Activated naive CD4-positive, alpha-beta T cell treated with anti-CD3 and anti-CD28 coated beads, Interleukin-2, amount 50 U/mL, for 72 hours (primary cell): ENCODE measurements at places on chromosomes 5 and 9. TPM values are rescaled to one million over a fixed set of nuclear protein-coding genes. Genes with fewer than 3 reads are reported as not detected.

- no peak for DNase-seq
These were observed 3.2 kb downstream of the SGTB start for GRCh38 chr5:65718576-65719310.

DNA sequence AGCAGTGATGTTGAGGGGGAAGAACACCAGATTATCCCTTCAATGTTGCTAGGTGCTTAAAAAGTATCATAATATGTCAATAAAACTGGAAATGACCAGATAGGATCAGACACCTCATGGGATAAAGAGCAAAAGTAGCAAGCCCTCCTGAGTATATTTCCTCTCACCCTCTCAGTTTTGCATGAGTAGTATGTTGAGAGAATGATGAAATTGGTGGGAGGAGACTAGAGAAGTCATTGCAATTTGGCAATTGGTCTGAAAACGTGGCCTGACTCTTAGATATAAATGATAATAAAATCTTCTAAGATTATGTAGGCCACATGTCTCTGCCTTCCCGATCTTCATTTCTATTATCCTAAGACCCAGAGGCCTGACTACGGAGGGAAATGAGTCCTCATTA is 151.2 kb upstream of the ARRDC3 start:
- DNase-seq: no peak

DNA sequence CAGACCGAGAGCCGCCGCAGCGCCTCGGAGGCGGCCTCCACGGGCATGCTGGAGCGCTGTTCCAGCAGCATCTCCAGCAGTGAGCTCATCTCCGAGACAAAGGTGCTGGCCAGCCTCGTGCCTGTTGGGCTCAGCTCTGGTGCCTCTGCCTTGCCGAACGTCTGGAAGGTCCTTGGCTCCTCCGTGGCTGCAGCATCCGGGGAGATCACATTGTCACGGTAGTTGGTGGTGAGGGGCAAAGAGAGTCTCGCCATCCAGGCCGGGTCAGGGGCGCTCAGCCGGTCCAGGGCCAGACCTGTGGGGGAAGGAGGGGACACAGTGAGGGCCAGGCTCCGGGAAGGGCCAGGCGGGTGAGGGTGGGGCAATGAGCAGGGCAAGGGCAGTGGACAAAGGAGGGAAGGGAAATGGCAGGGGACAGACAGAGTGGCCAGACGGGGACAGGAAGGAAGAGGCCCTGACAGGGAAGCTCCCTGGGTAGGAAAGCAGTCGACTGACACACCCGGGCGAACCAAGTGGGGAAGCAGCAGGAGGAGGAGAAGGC is 12.4 kb downstream of the PCDH12 start:
- no peak for DNase-seq

CTSV gene
- 2.6 TPM for total RNA-seq

GRCh38 chr5:6730407-6730806 is 17.2 kb downstream of the TENT4A start:
- no peak for DNase-seq

HTR4 gene
- total RNA-seq: not detected

GRCh38 chr9:38089387-38090165 is 20.5 kb upstream of the SHB start:
- DNase-seq: no peak

DNA sequence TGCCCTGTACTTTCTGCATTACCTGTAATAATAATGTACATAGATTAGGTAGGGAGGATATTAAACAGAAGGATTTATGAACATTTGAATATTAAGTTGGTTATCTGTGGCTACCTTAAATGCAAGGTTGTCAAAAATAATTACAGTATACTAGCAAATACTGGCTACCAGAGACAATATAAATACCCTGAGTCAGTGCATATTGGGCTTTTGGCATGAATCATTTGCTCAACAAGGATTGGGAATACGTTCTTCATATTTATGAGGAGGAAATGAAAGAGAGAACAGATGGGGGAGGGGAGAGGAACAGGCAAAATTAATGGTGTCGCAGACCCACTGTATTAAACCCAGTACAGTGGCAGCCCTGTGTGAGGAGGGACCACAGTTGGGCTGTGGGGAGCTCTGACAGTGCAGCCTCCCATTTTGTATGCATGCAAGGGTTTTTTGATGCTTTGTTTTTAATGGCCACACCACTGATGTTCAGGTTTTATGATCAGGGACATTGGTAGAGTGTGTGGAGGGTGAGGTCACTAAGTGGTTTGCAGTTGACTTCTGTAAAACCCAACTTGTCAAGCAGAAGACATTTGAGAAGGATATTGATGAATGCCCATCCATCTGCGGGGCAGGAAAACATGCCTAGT is 56.9 kb downstream of the MVB12B start:
- DNase-seq: no peak

DNA sequence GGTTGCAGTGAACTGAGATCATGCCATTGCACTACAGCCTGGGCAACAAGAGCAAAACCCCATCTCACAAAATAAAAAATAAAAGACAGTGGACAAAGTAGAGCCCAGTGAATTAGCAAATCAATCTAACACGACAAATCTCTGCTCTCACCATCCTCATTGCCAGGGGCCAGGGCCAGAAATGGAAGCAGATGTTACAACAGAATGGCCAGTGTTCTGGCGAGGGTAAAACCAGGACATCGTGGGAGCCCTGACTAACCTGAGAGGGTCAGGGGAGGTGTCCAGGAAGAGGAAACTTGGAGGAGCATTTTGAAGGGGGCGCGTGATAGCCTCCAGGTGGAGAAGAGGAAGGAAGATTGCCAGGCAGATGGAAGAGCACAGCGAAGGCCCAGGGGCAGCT is 58.4 kb downstream of the NEURL1B start:
- DNase-seq: no peak

GRCh38 chr5:138503487-138504270 is 38.4 kb downstream of the EGR1 start:
- DNase-seq: no peak

- DNase-seq: no peak
These were observed 30.0 kb downstream of the ARHGEF37 start for GRCh38 chr5:149611326-149611725.

NEUROG1 gene
- not detected for total RNA-seq

DNA sequence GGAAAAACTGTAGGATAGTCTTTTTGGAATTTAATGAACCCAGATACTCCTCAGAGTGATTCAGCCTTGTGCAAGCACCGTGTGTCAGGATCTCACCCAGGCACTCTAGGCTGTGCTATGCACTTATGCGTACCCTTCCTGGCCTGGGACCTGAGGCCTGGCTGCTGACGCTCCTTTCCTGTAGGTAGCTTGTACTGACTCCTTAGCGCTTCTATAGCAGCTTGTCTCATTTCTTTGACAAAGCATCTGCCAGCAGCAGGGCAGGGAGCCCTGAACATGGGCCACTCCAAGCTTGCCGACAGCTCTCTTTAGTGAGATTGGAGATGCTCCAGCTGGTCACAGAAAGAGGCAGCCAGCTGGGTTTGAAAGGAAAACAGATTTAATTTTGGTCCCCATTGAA is 147.3 kb downstream of the SGCD start:
- DNase-seq: no peak

GRCh38 chr5:45038366-45038987 is 229.7 kb downstream of the MRPS30 start:
- DNase-seq: no peak

SPATA31A3 gene
- not detected for total RNA-seq

ACTBL2 gene
- not detected for total RNA-seq

- DNase-seq: no peak
These were observed 19.7 kb downstream of the MAT2B start for GRCh38 chr5:163525096-163525495.

GRCh38 chr9:70049672-70050271 is 6.1 kb downstream of the MAMDC2 start:
- DNase-seq: no peak

CDKN2B-AS1 gene
- total RNA-seq: 0.20 TPM

DNA sequence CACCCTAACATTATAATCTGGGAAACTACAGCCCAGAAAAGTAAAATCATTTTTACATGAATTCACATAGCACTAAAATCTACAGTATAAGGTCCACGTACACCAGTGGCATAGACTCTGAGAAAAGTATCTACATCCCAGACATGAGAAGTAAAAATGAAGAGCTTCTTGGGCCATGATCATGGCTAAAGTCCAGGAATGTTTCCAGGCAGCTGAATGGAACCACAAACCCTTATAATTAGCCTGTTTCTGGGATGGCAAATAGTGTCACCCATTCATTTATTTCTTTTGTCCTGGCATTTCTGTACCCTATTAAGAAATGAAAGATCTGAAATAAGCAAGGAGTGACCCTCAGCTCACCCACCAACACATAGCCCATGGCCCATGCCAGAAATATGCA is 217.9 kb downstream of the SPOCK1 start:
- DNase-seq: no peak

DNA sequence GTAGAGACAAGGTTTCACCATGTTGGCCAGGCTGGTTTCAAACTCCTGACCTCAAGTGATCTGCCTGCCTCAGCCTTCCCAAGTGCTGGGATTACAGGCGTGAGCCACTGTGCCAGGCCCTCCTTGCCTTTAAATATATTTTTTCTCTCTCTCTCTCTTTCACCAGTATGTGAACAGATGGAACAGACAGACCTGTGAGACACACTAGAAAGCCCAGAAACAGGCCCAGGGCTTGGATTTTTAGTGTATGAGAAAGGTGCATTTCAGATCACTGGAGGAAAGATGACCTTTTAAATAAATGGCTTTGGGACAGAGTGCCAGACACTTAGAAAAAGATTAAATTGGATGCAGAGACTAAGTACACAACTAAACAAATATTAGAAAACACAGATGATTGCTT is 3.1 kb downstream of the RASGEF1C start:
- no peak for DNase-seq

FBP2 gene
- total RNA-seq: not detected

DNA sequence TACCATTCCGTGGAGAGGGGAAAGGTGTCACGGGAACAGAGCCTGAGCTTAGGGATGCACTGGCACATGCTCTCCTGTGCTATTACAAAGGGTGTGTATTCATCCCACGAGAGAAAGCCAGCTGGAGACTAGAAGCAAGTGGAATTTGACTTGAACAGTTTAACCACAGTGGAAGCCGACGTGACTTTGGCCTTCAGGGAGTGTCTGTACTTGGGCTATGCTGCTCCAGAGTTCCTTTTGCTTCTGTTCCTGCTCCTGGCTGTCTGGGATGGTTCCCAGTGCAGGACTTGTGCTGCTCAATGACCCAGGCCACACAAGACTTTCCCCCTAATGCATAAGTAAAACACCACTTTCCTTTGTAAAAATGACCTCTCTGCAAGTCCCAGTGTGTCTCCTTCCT is 7.9 kb upstream of the NFIL3 start:
- no peak for DNase-seq

- DNase-seq: no peak
These were observed 288.6 kb downstream of the ELAVL2 start for GRCh38 chr9:23537192-23538066.

PDE6A gene
- total RNA-seq: not detected

- DNase-seq: no peak
These were observed 16.6 kb downstream of the SV2C start for GRCh38 chr5:76099756-76100155.

- no peak for DNase-seq
These were observed 241.2 kb downstream of the FAM114A2 start for GRCh38 chr5:153797484-153797883.

TAF11L8 gene
- total RNA-seq: not detected

C5orf52 gene
- not detected for total RNA-seq

CTXN3 gene
- total RNA-seq: not detected

MAMDC2 gene
- not detected for total RNA-seq

DNA sequence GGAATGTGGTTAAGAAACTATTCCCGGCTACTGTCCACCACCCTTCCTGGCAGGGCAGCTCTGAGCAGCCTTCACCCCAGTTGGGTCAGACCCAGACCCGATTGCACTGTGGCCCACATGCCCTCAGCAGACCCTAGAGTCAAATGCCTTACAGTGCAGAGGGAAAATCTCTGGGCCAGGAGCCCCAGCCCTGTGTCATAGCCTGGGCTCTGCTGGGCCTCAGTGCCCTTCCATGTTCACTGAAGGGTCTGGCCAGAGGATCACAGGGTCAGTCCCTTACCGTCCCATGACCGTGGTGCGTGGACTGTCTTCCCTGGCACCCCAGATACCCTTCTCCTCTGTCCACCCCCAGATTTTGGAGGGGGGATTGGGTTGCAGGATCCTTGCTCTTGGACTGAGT is 73.5 kb upstream of the COL5A1 start:
- no peak for DNase-seq

- DNase-seq: no peak
These were observed 83.9 kb downstream of the NR2F1-AS1 start for GRCh38 chr5:93497096-93497495.

- no peak for DNase-seq
These were observed 63.9 kb downstream of the SERINC5 start for GRCh38 chr5:80191991-80192398.

PHYHD1 gene
- 0.54 TPM for total RNA-seq

- no peak for DNase-seq
These were observed 278.8 kb downstream of the PSAT1 start for GRCh38 chr9:78575771-78576170.
